Activated CD8-positive, alpha-beta memory T cell treated with anti-CD3 and anti-CD28 coated beads for 48 hours (primary cell): ENCODE measurements at places on chromosomes 7 and 10.

- no peak for DNase-seq
These were observed 741.8 kb downstream of the SUGCT start for GRCh38 chr7:40876601-40877000.

DNA sequence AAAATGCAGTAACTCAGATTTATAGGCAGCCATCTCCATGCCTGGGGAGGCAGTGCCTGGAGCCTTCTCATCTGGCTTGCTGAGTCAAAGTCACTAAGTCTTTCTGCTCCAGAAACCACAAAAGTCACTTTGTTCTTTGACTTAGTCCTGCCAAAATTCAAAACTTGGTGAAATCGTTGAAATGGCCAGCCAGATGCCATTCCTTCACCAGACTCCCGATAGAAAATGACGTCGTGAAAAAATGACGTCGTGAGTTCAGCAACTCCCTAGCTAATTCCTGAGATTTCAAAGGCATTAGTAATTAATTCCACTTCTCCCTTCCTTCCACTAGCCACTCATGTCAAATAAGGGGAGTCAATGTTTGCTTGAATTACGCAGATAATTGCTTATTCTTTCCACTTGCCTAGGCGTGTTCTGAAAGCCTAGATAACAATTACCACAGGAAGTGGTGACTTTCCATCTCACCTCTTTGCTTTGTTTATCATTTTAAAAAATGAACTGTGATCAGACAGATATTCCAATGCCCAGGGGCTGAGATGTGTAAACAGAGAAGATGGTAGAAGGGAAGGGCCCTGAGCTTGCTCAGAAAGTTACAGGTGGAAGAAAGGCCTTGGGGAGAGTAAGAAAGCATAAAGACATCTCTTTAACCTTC, 48.5 kb upstream of the OSBPL3 start:
- no peak for DNase-seq

GRCh38 chr7:147638566-147638965, 952.0 kb upstream of the C7orf33 start:
- no peak for DNase-seq

- DNase-seq: no peak
These were observed 47.6 kb downstream of the PRKG1 start for GRCh38 chr10:51121861-51122260.

DNA sequence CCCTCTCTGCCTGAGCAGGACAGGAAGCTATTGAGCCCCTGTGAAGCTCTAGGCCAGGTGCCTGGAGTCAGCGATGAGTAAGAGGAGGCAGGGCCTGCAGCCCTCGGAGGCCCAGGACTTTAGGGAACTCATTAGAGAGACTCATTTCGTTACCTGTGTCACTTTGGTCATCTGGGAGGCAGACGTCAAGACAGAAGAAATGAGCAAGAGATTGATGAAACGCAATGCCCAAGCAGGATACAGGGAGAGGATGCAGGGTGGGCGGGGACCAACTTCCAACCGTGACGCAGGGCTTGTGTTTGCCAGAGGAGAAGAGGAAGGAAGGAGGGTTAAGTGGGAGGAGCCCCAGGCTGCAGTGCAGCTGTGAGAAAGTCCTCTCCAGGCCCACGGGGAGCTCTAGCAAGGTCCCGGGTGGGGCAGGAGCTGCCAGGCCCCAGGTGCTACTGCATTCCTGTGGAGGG, 26.4 kb upstream of the GNA12 start:
- DNase-seq: no peak

DNA sequence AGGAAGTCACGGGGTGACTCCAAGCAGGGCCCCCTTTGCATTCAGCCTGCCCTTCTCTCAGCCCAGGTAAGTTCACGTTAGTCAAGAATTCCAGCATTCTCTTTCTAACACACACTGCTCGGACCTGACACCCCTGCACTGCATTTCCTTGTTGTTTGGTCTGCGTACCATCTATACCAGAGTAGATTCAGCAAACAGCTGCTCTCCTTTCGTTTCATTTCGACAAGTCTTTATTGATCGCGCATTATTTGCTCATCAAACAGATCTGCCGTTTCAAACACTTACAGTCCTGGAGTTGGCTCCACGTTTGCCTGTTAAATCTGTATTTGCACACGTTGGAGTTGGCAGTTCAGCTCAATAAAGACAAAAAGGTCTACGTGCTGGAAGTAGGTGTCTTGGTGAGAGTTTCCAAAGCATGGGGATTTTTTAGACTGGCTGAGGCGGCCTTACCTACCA, 495.1 kb downstream of the RPS24 start:
- DNase-seq: no peak

- no peak for DNase-seq
These were observed 78.4 kb downstream of the DGKI start for GRCh38 chr7:137768366-137768765.

GRCh38 chr10:95604630-95605029, 43.5 kb upstream of the SORBS1 start:
- no peak for DNase-seq

- DNase-seq: no peak
These were observed 196.8 kb downstream of the TAX1BP1 start for GRCh38 chr7:27936768-27937102.

- DNase-seq: no peak
These were observed 106.2 kb upstream of the DLX6 start for GRCh38 chr7:96899108-96899507.

GRCh38 chr7:150411606-150412005, 32.5 kb downstream of the ZNF775 start:
- DNase-seq: no peak

DNA sequence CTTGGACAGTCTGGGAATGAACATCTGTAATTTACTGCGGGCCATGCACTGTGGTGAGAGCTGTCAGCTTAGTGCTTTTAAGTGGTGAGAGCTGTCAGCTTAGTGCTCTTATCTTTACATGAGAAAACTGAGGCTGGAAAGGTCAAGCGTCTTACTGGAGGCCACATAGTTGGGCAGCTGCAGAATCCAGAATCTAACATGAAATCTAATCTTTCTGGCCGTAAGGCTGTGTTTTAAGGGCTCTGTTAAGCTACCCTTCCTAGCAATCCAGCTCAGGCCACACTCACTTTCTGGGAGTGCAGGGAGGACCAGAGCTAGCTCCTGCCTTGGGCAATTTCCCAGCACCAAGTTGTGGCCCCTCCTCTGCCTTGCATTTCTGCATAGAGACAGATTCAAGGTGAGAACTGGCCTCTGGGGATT, 70.2 kb downstream of the SORCS3 start:
- DNase-seq: no peak

- DNase-seq: no peak
These were observed 126.1 kb upstream of the FRMD4A start for GRCh38 chr10:14456870-14457266.
